Stromal cell of bone marrow (primary cell): ENCODE measurements at places on chromosomes 4 and X.

- no peak for DNase-seq
These were observed 183.4 kb upstream of the FAM241A start for GRCh38 chr4:111961809-111962208.

DNA sequence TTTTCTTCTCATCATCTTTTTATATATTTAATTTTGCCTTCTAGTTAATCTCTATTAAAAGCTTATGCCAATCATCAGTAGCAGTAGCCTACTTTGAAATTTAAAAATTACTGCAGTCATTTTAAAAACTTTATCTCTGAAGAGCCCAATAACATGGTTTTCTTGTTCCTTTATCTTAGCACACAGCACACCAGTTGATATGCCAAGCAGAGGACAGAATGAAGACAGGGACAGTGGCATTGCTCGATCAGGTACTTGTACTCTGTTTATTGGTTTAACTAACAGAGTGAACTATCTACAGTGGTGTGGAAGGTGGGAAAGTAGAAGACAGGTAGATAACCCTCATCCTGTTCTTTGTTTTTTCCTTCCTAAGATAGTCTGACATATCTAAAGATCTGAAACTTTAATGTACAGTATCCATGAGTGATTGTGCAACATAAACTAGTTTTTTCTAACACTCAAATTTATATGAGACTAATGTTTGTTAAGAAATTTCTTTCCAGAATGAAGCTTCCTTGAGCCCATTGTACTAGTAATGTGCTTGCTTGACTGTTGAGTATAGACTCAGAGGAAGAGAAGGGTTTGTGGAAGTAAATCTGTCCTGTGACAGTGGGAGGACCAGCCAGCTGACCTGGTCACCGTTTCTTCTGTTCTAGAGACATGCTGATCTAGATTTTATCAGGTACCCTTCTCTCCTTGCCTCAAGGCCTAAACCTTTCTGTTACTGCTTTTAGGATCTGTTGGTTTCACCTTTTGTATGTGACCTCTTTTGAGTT lies 66.6 kb downstream of the FNIP2 start:
- no peak for DNase-seq

GRCh38 chr4:123014038-123014437 lies 91.6 kb upstream of the NUDT6 start:
- DNase-seq: no peak

DNA sequence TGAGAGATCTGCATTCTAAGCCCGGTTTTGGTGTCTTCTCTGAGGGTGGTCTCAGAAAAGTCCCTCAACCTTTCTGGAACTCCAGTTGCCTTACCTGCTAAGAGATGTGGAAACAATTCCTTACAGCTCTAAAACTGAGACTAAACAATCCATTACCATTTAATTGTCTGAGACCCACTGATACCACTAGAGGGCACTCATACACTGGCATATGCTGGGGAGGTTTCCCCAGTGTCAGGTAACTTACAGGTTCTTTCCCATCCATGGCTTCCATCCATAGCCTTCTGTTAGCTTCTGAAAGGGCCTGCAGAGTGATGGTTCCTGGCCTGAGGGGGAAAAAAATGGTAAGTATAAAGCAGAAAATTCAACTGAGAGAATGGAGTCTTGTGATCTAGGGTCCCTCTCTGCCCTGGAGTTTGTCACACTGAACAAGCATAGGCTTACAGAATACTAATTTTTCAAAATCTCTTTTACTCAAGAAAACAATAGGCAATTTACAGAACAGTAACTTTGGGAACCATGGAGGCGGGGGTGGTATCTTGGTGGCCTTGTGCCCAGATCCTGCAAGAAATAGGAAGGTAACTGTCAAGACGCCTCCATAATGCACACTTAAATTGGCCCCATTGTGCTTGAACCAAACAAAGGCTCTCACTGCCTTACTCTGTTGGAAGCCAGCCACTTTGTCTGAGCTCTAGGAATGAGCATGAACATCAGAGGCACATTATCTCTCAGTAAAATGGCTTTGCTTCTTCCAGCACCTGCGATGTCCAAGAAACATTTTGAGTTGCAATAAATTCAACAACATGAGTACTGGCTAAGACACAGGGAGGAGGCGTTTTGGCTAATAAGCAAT lies 236.1 kb downstream of the OPHN1 start:
- DNase-seq: peak; percentile 20

GRCh38 chrX:86806786-86807185 lies 658.5 kb downstream of the DACH2 start:
- no peak for DNase-seq

DNA sequence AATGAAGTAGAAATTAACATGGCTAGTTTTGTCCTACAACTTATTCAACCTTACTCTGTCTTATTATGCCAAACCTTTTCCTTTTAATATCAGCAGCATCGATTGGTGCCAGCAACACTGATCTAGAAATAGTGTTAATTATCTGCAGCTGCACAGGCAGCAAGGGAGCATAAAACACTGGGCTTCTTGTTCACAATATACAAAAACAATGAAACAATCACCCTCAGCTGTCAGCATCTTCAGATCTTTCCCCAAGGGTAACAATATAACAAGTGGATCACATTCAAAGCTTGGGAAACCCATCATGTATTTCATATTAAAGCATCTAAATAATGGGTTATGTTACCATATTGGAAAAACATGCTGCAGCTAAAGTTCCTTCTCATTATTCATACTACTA lies 238.1 kb downstream of the SPOCK3 start:
- DNase-seq: no peak

DNA sequence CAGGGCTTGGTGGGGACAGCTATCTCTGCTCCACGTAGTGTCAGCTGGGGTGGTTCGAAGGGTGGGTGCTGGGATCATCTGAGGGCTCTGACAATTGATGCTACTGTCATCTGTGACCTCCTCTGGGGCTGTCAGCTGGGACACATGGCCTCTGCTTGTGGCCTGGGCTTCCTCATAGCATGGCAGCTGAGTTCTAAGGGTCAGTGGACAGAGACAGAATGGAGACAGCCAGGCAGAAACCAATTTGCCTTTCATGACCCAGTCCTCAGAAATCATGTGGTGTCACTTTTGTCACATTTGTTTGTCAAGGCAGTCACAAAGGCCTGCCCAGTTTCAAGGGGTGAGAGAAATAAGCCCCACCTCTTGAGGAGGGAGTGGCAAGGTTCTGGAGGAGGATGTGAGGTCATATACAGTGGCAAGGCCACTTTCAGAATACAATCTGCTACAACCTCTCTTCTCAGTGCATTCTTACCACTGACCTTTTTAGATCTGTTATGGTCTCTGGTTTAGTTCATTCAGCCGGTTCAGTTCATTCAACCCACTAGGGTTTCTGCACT lies 103.6 kb upstream of the BCOR start:
- no peak for DNase-seq

- no peak for DNase-seq
These were observed 91.5 kb upstream of the DHX15 start for GRCh38 chr4:24675721-24676389.

DNA sequence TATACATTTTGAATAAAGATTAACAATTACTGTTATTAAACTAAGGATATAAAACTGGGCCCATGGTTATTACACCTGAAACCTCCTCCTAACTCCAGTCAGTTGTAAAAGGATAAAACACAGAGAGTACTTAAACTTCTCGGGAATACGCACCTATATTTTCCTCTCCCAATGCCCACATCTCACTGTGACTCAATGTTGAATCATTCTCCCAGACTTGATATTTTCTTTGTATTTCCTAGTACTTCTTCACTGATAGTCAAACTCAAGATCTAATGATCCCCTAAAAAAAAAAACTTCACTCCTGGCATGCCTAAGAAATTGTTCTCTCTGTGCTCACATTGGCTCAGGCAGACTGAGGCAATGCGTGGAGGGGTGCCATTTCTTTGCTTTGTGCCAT lies 212.5 kb upstream of the DKK2 start:
- no peak for DNase-seq

- no peak for DNase-seq
These were observed 100.0 kb downstream of the ADAMTS3 start for GRCh38 chr4:72468904-72469502.

GRCh38 chrX:133523081-133523487 lies 107.8 kb upstream of the GPC4 start:
- peak; percentile 25 for DNase-seq

GRCh38 chr4:79578606-79579005 lies 170.6 kb upstream of the GK2 start:
- no peak for DNase-seq

- no peak for DNase-seq
These were observed 6.2 kb downstream of the NEIL3 start for GRCh38 chr4:177315767-177316464.

DNA sequence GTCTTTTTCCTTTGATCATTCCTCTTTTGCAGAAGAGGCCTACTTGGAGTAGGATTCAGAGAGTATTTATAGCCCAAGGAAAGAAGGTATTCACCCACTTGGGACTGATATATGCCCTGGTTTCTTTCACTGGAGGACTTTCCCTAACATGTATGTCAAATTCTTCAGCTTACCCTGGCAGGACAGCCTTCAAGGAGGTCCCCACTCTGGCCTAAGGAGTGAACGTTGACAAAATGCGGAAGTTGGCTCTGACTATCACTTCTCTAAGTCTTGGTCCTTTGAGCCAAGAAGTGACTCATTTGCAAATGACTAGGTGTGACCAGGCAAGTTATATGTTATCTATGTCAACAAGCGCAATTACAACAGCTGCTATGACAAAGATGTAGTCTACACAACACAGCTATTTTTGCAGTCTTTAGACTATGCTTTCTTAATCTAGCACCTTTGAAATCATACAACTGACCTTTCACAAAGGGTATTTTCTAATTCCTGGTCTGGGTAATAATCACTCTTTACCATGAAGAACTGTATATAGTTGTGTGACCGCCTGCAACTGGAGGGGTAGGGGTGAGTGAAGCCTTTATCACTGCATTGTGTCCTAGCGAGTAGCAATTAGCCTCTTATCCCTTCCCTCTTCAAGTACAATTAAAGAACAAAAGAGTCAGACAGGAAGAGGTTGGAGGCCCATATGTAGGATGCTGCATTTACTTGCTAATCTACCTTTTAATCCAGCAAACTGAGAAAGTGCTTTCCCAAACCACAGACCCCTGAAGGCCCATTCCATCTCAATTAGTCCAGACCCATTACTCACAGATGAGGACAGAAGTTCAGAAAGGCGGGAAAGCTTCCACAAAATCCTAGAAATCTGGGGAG lies 50.1 kb downstream of the RASGEF1B start:
- DNase-seq: peak; percentile 5

DNA sequence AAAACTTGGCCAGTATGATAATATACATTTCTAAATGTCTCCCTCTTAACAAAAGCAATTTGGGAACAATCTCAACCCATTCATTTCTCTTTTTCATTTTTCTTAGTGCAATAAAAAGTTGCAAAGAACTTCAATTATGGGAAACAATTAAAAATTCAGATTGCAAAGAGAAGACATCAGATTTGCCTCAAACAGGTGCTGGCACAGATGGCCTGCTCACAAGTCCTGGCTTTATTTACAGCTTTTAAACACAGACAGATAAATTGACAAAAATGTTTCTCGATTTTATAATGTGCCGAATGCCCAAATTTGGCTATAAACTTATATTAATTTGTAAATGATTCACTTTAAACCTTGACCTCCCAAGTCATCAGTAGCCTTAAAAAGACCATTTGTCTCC lies 28.7 kb downstream of the SLC4A4 start:
- DNase-seq: no peak

DNA sequence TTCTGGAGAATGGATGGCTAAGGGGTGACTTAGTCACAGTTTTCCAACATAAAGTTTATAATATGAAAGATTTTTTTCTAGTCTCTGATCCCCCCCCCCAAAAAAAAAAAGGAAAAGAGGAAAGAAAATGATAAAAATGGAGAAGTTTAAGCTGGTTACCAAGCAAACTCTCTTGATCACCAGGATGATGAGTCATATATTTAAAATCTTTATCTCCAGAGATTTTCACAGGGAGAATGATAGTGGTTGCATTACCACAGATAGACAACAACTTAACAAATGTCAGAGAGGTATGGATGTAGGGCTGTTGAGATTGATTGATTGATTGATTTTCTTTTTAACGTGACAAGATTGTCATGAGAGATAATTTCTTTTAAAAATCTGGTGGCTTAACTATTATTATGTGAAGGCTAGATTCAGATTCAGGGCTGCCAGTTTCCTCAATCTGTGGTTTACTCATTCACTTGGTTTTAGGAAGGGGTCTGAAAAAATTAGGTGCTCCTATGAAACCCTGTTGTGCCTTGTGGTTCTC lies 13.3 kb upstream of the TEX13C start:
- DNase-seq: no peak

DNA sequence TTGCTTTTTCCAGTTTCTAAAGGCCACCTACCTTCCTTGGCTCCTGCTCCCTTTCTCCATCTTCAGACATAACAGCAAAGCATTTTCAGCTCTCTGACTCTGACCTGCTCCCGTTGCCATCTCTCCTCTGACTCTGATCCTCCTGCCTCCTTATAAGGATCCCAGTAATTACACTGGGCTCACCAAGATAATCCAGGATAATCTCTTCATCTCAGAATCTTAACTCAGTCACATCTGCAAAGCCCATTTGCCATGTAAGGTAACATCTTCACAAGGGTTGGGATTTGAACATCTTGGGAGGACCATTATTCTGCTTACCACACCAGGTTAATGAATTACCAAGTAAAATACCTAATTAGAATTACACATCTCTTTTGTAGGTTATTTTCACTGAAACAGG lies 41.3 kb upstream of the MAGED1 start:
- no peak for DNase-seq

DNA sequence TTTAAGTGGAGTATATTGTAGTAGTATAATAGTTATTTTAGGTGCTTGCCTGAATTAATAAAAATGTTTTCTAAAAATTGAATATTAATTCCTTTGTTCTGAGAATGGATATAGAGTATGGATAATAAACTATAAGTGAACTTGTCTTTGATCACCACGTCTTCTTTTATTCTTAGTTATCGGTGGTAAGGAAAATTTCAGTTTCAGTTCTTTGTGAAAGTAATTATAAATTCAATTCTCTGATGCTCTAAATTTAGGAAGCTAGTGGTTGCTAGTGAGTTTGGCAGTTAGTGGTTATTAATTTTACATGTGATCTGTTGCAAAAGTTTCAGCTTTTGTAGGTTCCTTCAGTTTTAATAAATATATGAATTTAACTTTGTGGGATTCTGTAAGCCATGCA lies 30.8 kb downstream of the MRPL1 start:
- no peak for DNase-seq

DNA sequence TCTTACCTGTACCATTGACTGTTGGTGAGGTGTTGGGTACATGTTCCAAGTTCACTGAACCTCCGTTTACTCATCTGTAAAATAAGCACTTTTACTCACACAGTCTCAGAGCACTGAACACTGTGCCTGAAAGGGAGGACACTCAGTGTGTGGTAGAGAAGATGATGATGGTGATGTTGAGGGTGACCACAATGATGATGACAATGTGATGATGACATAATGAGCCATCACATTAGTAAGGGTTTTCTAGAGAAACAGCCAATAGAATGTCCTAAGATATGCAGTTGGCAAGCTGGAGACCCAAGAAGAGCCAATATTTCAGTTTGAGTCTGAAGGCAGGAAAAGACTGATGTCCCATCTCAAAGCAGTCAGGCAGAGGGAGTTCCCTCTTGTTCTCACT lies 315.4 kb upstream of the IGFBP7 start:
- peak; percentile 34 for DNase-seq

GRCh38 chr4:102625232-102625930 lies 124.2 kb downstream of the NFKB1 start:
- DNase-seq: peak; percentile 27

- no peak for DNase-seq
These were observed 55.9 kb upstream of the MTM1 start for GRCh38 chrX:150512461-150512901.
